ENCODE measurements at places on chromosomes 13 and 19.

GRCh38 chr13:77600701-77601100 is 65.2 kb downstream of the SCEL start:
- DNase-seq, result no peak

DNA sequence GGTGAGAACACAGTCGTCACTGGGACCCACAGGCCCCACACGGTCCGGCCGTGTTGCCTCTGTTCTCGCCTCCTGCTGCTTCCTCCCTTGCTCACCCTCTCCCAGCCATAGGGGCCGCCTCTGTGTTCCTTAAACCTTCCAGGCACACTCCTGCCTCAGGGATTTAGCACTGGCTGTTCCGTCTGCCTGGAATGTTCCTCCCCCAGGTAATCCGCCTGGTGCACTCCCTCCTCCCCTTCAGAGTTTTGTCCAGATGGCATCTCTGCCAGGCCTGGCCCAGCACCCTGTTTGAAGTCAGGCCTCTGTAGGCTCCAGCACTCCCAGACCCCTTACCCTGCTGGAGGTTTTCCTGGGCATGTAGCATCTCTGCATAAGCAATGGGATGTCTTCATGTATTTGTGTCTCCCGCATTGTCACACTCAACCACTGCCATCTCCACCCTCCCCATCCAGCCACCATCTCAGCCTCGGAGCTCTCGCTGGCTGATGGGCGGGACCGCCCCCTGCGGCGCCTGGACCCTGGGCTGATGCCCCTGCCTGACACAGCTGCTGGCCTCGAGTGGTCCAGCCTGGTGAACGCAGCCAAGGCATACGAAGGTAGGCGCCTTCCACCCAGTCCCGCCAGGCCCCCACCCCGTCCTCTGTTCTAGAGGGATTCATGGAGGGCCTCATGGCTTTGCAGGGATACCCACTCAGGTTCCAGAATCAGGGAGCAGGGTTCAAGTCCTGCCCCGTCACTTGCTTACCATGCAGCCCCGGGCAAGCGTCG is 25.9 kb downstream of the DPF1 start:
- no peak for DNase-seq

DNA sequence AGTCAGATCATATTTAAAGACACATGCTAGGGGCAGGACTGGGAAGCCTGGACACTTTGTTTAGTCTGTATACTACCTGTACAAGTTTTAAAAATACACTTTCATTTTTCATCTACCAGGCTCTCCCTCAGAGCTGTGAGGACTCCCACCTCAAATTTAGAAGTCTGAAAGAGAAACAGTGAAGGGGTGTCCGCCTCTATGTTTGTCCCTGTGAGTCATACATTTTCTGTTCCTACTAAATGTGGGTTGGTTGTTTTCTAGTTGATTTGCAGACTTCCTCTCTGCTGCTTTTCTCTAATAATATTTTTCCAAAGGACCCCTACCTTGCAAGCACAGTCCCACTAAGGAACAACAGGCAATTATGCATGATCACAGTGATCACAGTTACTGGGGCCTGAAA is 110.5 kb downstream of the ENOX1 start:
- DNase-seq, result no peak

DNA sequence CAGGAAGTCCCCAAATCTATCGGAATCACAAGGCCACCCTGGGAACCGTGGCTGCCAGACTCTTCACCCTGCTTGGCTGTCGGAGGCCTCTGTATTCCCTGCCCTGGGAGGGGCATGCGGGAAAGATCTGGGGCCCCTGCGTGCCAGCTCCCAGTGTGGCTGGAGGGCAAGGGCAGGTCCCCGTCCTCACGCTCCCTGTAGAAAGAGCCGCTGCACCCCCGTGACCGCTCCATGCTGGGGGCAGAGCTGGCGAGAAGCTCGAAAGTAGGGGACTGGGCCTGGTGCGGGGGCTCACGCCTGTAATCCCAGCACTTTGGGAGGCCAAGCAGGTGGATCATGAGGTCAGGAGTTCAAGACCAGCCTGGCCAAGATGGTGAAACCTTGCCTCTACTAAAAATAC is 208.4 kb upstream of the SOX1 start:
- no peak for DNase-seq

DNA sequence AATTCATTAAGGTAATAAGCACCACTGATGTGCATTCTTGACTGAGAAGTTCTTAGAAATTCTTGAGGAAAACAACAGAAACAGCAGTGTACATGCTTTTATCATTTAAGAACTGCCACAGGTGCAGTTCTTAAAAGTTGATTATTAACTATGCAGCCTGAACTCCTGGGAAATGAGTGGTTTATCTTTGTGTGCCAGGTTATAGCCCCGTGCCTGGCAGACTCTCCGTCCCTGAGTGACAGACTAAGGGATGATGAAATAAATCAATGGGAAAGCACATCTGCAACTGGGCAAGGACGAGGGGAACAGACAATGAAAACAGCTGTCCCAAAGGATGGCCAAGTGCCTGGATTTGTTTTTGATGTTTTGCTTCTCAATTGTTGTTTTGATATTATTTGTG is 84.4 kb upstream of the SPATA13 start:
- no peak for DNase-seq

DNA sequence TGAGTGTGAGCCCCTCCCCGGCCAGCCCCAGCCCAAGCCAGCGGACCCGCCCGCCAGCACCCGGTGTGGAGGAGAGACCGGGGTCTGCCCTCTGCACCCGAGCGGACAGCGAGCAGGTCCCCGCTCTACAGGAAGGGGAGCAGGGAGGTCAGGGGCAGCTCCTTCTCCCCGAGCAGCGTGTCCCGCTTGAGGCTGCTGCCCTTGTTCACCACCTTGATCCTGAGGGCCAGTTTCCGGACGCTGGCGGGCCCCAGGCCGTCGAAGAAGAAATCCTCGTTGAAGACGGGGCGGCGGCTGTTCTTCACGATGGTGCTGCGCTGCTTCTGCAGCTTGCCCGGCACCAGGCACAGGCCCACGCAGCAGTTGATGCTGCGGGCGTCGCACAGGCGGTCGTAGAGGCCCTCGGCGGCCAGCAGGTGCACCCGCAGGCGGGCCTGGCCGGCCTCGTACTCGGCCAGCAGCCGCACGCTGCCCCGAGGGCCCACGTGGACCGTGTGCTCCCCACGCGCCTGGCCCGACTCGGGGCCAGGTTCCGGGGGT is 1.9 kb downstream of the C2CD4C start:
- DNase-seq, result no peak

- peak; percentile 95 for DNase-seq
Observed at GRCh38 chr19:6674868-6675305, 4.9 kb upstream of the TNFSF14 start.

DNA sequence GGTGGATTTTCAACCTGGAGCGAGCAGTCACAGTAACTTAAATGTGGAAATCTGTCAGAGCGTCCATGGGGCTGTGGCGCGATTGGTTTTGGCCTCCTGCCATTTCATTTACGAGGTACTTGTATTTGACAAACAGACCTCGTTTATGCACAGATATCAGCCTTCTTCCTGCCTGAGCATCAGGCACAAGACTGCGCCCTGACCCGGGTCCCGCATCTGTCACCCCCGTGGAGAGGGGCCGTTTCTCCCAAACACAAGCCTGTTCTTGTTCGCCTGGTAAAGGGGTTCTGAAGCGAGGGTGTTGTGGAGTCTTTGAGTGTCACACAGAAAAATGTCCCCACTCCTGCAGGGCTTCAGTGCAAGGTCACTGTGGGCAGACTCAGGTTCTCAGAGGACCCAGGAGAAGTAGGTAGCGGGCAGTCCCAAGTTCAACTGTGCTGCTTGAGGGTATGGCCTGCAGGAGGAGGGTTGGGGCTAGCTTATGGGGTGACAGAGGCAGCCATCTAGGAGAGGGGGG is 202.3 kb downstream of the URI1 start:
- no peak for DNase-seq

DNA sequence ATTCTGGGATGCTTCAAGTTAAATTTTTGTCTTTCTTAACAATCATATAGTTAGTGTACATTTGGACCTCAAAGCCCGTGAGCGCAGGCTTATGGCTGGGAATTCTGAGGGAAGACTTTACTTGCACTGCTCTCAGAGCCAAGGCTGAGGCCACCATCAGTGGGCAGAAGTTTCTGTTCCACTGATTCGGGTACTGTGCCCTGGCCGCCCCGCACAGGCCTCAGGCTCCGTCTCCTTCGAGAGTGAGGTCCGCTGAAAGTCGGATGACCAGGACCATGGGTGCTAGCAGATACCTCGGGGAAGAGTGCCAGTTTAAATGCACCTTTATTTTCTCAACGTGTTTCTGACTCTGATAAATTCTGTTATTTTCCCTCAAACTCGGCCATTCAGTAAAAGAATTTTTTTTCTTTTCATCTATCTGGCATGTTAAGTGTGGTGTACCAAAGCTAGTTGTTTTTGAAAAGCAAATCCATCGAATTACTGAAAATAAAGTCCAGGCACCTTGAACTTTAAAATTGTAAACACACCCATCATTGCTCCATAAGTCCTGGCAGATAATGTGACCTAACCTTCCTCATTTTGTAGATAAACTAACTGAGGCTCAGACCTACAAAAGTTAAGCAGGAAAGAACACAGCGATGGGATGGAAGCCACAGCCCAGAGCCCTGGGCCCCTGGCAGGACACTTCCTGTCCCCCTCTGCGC is 126.7 kb downstream of the SOX1 start:
- no peak for DNase-seq

DNA sequence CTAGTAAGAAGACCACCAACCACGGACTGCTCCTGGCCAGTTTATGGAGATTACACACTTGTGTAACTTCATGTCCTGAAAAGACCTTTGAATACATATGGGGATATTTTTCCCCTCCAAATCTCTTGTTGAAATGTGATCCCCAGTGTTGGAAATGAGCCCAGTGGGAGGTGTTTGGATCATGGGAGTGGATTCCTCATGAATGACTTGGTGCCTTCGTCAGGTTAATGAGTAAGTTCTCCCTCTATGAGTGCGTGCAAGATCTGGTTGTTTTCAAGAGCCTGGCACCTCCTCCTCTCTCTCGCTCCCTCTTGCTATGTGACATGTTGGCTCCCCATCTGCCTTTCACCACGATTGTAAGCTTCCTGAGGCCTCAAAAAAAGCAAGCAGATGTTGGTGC is 769.0 kb upstream of the SLITRK1 start:
- DNase-seq, result no peak

- peak; percentile 4 for DNase-seq
Observed at GRCh38 chr13:95403349-95404140, 102.3 kb upstream of the ABCC4 start.

- peak; percentile 27 for DNase-seq
Observed at GRCh38 chr19:17420475-17420924, 653 bp downstream of the MVB12A start.

DNA sequence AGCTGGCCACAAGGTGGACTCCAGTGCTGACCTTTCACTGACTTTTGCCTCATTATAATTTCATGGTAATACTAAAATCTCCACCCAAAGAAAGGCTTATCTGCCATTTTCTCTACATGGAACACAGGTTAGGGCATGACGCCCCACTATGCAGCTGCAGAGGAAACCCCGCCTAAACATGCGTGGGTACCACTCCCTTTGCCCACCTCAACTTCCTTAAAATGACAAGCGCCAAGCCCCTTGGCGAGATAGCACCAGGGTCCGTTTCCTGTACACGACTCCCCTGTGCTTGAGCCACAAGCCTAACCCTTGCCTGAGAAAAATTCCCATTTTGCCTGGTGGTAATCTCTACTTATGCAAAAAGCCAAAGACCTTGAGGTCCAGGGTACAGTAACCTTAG is 36.0 kb upstream of the PABPC3 start:
- no peak for DNase-seq

DNA sequence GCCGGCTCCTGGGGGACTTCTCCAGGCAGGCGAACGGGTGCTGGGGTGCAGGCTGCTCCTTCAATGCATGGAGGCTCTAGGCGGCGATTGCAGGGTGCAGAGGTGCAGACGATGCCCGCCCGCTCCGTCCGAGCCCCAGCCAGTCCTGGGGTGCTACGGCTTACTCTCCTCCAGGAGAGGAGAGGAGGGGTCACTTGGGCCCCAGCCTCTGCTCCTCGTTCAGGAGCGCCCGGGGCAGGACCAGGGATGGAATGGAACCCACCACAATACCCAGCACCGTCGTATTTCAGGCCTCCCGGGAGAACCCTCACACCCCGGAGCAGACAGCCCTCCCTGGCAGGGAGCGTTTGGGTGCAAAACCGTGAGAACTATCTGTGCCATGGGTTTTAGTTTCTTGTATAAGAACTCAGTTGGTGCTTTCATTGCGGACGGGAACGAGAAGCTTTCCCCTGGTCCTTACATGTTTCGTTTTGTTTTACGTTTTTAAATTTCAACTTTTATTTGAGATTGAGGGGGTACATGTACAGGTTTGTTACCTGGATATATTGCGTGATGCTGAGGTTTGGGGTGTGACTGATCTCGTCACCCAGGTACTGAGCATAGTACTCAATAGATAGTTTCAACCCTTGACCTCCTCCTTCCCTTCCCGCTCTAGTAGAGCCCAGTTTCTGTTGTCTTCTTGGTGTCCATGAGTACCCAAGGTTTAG is 46.8 kb downstream of the ARHGEF18 start:
- DNase-seq, result no peak

GRCh38 chr19:45508861-45509691 is 1.8 kb downstream of the VASP start:
- DNase-seq, result peak; percentile 31

DNA sequence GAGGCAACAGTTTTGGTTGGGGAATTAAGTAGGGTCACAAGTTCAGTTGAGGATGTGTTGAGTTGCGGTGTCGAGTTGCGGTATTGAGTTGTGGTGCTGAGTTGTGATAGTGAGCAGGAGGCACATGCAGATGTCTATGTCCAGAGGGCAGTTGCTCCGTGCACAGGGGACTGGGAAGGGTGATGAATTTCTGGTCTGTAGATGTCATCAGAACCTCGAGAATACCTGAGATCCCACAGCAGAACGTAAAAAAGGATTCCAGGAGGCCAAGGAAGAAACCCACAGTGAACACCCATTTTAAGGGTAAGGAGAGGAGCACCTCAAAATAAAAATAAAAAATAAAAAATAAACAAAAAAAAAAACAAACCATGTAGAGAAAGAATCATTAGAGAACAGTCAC is 354.4 kb upstream of the ARGLU1 start:
- no peak for DNase-seq

DNA sequence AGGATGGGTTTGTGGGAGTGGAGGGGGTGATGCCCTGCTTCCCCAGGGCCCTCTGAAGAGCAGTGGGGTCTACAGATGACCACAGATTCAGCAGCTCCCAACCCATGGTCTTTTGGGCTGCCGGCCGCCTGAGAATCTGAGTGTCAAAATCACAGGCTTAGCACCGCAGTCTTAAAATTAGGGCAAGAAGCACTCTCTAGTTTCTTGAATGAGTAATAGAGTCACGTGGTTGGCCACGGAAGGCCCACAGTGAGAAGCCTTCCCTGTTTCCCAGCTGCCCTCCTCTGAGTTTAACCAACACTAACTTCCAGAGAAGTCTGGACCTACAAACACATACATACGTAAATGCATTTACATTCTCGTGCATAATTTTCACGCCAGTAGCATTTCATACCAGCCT is 5.2 kb downstream of the PRMT1 start:
- DNase-seq, result no peak

GRCh38 chr19:30719189-30719998 is 347.2 kb downstream of the ZNF536 start:
- DNase-seq, result no peak

GRCh38 chr13:48562296-48563066 is 29.6 kb upstream of the RCBTB2 start:
- peak; percentile 62 for DNase-seq

All from activated naive CD4-positive, alpha-beta T cell treated with Interleukin-2 at 50 U/mL for 16 hours (primary cell).